ENCODE measurements at places on chromosomes 16 and 17.
A peak's percentile ranks its signal among the peaks of the same experiment; 100 is the strongest.

GRCh38 chr17:18866866-18867813 lies 9.2 kb downstream of the PRPSAP2 start:
- DNase-seq: no peak

GRCh38 chr17:1940810-1941185 lies 84.3 kb downstream of the RTN4RL1 start:
- DNase-seq: no peak

DNA sequence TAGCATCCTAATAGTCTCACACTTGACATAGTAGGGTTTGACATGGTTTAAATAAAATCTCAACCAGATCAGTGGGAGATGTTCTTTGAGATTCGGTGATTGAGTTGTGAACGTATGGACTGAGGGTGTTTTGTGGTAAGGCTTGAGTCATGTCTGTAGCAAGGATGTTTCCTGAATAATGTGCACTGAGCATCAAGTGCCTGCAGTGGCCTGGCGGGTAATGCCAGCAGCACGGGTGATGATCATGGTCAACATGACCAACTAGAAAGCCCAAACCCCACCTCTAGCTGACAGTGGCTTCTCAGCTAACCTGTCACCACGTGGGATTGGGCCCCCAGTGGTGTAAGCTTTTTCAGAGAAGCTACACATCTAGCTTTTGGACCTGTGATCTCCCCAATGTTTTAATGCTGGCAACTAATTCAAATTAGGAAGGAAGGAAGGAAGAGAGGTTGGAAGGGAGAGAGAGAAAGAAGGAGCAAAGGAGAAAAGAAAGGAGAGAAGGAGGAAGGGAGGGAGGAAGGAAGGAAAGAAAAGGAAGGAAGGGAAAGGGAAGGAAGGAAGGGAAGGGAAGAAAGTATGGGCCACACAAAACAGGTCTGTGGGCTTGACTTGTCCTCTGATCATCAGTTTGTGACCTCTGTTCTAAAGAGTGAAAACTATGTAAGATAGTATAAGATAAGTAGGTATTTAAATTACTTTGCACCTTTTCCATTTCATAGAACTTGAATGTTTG lies 55.4 kb downstream of the WWOX start:
- no peak for DNase-seq

- peak; percentile 64 for DNase-seq
These were observed 355.3 kb downstream of the TOX3 start for GRCh38 chr16:52191531-52192134.

DNA sequence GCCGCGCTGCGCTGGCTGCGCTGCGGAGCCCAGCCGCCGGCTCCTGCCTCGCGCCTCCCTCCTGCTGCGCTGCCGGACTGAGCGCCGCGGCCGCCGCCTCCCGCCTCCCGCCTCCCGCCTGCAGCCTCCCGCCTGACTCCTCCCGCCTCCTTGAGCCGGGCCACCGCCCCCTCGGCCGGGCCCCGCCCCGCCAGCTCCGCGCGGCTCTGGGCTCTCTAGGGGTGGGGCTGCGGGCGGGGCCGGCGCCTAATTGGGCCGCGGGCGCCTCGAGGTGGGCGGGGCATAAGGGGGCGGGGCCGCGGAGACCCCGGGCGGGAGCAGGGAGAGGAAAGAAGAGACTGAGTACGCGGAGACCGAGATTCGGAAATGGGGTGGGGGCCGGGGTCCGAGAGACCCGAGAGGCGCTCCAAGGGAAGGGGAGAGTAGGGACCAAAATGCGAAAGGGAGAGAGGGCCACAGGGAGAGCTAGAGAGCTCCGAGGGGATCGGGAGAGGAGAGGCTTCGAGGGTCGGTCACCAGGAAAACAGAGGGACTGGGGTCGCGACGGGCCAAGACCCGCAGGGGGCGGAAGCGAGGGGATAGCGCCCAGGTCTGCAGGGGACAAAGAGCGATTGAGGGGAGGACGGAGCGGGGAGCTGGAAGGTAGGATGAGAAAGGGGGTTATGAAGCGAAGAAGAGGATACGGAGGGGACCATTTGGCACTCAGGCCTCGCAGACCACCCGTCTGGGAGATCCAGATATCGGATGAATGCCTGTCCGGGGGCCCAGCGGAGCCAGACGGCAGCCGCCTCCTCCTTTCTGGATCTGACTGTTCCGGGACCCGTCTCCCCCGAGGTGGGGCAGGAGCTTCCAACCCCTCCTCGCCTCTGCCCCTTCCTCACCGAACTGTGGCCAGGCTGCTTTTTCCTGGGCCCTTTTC lies at the start of gene C1QL1:
TSS of gene C1QL1 (minus strand) at position 79 of the 919 bp plus-strand sequence. CDS start 255 bp downstream, outside the sequence.
- DNase-seq: peak; percentile 75

- DNase-seq: no peak
These were observed 778.6 kb downstream of the CDH11 start for GRCh38 chr16:64343061-64343819.

DNA sequence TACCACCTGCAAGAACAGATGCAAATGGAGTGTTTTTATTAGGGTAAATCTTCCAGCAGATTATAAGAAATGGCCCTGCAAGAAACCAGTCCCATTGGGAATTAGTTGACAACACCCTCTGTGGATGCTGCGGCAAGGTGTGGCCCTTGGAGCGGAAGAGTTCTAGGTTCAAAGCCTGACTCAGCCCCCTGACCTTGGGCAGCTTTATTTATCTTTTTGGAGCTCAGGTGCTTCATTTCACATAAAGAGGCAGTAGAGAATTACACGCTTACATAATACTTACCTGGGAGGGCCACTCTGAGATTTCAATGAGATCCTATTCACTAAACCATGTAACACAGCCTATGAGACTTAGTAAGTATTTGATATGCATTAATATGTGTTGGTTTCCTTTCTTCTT lies 318.2 kb upstream of the SOX9 start:
- DNase-seq: no peak

GRCh38 chr17:3843935-3844516 lies 2.0 kb downstream of the NCBP3 start:
- no peak for DNase-seq

DNA sequence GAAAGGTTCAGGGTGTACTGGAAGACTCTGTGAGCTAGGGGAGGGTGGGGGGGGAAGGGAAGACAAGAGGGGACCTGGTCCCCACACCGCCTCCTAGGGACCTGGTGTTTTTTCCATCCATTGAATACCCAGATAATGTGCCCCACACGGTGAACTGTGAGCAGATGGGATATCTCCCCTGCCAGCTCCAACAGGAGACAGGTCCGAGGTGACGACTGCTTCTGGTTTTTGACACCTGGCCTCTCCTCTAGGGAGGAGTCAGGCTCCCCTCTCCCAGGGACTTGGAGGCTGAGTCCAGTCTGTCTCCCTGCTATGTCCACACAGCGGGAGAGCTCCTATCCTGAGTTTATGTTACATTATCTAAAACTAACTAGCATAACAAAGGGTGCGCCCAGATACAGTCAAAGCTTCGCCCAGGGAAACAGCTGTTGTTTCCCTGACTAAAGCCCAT lies 1.8 kb downstream of the MARVELD3 start:
- no peak for DNase-seq

DNA sequence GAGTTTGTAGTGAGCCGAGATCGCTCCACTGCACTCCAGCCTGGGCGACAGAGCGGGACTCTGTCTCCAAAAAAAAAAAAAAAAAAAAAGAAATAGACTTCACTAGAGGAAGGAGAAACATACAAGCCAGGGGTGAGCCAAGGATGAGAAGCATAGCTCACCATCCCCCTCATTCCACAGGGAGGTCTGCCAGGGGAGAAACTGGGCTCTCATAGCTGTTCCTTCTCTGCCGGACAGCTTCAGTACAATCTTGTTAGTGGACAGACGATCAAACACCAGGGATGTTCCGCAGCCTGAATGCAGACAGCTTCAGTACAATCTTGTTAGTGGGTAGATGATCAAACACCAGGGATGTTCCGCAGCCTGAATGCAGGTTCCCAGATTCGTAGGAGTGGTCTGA lies 509.6 kb downstream of the CDH13 start:
- DNase-seq: no peak

DNA sequence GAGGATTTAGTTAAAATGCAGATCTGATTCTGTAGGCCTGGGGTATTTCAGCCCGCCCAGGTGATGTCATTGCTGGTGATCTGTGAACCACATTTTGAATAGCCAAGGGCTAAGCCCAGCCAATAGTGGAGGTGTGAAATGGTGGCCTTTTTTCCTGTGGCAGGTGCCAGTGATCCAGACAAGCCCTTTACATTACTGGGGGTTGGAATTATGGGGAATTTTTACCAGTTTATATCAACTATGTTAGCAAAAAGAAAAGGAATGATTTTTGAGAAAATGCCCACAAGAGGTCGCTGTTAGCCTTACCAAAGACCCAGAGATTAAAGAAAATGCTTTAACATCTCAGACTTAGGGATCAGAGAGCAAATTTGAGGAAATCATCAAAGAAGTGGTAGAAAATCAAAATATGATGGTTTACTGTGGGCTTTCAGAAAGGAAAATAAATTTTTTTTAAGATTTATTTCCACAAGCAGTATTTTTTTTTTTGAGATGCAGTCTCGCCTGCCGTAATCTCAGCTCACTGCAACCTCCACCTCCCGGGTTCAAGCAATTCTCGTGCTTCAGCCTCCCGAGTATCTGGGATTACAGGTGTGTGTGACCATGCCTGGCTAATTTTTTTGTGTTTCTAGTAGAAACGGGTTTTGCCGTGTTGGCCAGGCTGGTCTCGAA lies 3.9 kb downstream of the VPS35L start:
- peak; percentile 24 for DNase-seq

DNA sequence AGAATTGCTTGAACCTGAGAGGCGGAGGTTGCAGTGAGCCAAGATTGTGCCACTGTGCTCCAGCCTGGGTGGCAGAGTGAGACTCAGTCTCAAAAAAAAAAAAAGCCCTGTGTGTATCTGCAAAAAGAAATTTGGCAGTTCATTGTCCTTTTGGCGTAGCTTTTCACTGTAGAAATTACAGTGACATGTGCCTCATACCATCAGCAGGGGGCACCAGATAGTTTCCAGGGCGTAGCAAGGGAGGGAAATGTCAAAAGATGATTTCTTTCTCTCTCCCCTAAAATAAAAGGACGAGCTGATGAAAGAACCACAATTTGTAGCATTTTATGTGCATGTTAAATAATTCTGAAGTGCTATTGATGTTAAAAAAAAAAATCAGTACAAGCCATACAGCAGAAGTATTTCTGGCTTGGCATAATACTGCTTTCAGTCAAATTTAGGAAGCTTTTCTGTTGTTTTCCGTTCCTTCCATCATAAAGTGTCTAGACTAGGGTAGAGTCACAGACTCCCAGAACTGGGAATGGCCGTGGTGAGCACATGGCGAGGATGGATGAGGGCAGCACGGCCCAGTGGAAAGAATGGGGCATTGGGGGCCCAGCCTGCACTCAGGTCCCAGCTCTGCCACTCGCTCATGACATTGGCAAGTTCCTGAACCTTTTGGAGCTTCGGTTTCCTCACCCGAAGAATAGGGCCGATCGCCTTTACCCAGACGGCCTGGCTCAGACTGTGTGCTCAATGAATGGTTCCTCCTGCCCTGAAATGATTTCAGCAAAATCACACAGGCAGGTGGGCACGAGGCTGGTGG lies 59.8 kb upstream of the RPH3AL start:
- DNase-seq: no peak

GRCh38 chr16:77888871-77889270 lies 100.5 kb downstream of the VAT1L start:
- no peak for DNase-seq

GRCh38 chr17:79861413-79862216 lies 22.4 kb upstream of the CBX4 start:
- no peak for DNase-seq

- DNase-seq: peak; percentile 100
These were observed at the start of gene HAPSTR1 for GRCh38 chr16:9090960-9091866. Gene HAPSTR1 (plus strand): TSS chr16:9091644. CDS start chr16:9092045, 401 bp downstream.

GRCh38 chr16:963913-964312 lies 6.9 kb downstream of the LMF1 start:
- DNase-seq: no peak

GRCh38 chr16:85002099-85002541 lies 9.2 kb downstream of the ZDHHC7 start:
- DNase-seq: no peak

- DNase-seq: no peak
These were observed 11.3 kb downstream of the OSBPL7 start for GRCh38 chr17:47810200-47810821.

- DNase-seq: no peak
These were observed 68.1 kb upstream of the CACNG3 start for GRCh38 chr16:24188021-24188542.

GRCh38 chr17:47197821-47198220 lies 8.7 kb upstream of the CDC27 start:
- no peak for DNase-seq

DNA sequence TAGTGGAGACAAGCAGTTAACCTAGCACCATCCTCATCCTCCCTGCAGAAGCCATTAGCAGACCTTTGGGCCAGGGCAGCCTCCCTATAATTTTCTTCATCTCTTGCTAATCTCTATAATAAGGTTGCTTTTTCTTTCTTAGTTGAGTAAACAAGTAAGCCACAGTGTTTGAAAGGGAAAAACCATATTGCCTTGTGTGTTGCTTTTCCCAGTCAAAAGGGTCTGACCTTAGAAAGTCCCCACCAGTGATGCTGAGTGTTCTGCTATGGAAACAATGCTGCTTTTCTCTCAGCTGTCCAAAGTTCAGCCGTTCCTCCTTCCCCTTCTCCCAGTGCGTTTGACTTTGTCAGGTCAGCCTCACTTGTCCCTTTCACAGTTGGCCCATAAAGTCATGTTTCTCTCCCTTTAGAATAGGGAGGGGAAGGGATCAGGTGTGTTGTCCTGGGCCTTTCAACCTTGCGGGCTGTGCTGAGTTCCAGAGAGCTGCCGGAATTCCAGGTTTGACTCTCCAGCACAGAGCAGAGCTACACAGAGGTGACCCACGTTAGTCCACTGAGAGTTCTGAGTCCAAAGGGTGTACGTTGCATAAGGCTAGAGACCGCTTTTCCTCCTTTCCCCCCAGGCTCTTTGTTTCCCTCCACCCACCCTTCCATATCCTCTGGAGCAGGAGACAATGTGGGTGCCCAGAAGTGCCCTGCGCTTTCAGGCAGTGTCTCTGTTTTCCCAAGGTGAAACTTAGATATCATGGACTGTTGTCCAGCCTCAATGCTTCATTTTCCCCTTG lies 15.9 kb upstream of the CLEC18C start:
- no peak for DNase-seq

- DNase-seq: no peak
These were observed 32.7 kb upstream of the ICAM2 start for GRCh38 chr17:64053101-64053500.

DNA sequence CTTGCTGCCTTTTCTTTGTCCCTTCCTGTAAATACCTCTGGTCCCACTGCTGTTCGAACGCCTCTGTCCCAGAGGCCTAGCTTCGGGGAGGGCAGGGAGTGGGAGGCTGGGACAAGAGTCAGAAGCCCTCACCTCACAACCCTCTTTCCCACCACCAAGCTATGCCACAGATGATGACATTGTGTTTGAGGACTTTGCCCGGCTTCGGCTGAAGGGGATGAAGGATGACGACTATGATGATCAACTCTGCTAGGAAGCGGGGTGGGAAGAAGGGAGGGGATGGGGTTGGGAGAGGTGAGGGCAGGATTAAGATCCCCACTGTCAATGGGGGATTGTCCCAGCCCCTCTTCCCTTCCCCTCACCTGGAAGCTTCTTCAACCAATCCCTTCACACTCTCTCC lies 10.4 kb downstream of the ARRB2 start:
- no peak for DNase-seq

- no peak for DNase-seq
These were observed 15.7 kb downstream of the CRLF3 start for GRCh38 chr17:30808785-30809286.
